Hypothalamus (tissue), 51 donors: ENCODE measurements at places on chromosomes 4 and X.

DNA sequence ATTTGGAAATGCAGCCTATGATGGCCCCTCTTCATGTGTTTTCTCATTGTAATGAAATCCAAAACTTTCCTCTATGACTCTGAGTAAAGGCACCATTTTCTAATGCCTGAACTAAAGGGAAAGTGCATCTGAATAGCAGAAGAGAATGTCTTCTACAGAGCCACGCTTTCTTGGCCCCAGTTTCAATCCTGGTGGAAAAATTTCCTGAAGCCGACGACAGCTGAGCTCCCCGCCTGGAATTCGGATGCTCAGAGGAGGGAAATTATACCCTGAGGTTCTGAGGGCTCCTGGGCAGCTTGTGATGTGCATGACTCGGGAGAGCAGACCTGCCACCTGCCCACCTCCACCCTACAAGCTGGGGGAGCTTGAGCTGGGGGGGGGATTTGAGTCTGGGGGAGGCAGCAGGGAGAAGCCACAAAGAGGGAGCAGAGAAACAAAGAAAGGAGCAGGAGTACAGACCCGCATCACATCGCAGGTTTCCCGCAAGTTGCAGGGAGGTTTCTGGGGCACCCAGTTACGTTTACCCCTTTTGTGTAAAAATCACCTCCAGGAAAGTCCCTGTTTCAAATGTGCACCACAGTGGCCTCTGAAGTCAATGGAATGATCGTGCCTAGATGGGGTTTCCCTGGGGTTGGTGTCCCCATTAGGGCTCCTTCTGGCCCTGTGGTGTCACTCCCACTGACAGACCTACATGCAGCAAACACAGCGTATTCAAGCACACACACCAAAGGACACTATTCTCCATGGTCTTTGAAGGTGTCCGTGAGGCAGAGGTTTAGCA lies 145.6 kb upstream of the RBPJ start:
- DNase-seq: no peak

- no peak for DNase-seq
Measured at GRCh38 chr4:8557151-8558076, 22.8 kb upstream of the GPR78 start.

GRCh38 chr4:13601048-13601447 lies 26.5 kb downstream of the BOD1L1 start:
- no peak for DNase-seq

- no peak for DNase-seq
Measured at GRCh38 chr4:113760094-113760794, 1.3 kb downstream of the CAMK2D start.
